ENCODE measurements at places on chromosomes 3 and 15.

DNA sequence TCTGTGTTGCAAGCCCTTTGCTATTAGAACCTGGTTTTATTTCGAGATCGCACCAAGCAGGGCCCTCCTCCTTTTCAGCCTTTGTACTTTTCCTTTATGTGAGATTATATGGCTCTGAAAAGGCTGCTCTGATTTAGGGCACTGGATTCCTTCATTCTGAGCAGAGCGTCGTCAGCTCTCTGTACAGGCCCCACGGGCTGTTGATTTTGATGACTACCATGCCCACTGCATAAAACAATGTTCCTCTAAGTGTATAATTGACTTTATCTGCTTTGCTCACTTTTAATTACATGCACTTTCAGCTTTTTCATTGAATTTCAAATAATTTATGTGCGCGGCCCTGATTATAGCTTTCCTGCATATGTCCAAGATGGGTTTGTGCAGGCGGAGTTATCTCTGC is 4.4 kb upstream of the PSMD6 start:
- DNase-seq: no peak

DNA sequence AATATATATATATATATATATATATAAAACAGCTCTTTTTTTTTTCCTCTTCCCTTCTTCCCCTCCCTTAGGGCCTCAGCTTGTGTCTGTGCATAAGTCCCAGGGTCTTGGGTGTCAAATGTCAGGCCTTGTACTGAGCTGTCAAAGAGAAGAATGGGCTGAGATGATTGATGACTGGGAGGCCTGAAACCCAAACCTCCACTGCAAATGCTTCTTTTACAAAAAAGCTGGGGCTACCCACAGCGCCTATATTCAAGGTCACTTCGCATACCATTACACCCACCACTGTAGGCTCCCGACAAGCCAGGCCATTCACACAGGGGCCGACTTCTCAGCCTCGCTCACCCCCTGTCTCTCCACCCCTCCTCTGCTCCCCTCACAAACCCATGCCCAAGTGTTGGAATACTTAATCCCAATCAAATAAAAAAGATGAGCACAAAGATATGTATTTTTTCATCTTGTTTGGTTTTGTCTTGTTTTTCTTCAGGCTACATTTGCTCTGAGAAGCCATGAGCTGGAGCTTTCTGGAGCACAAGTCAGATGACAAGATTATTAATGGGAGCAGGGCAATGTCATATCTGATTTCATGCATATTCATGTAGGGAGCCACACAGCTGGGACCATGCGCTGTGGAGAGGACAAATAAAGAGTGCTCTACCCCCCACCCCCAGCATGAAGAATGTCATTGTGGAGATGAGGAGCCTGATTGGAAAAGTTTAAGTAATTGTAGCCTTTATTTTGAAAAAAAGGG is 614.4 kb upstream of the NR2F2 start:
- DNase-seq: no peak

DNA sequence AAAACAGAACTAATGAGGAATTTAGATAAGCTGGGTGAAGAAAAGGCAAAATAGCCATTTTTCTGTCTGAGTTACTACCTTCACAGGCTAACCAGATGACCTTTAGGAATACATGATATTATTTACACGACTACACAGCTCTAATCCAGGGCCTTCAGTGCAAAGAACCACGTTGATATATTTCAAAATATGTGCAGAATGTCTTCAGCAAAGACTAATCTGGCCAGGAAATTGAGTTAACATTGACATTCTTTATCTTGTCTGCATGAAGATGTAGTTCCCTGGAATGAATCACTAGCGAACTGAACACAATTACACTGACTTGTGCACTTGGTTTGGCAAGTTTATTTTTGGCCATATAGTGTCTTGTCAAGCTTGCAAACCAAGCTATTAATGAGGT is 41.5 kb downstream of the PDHB start:
- no peak for DNase-seq

DNA sequence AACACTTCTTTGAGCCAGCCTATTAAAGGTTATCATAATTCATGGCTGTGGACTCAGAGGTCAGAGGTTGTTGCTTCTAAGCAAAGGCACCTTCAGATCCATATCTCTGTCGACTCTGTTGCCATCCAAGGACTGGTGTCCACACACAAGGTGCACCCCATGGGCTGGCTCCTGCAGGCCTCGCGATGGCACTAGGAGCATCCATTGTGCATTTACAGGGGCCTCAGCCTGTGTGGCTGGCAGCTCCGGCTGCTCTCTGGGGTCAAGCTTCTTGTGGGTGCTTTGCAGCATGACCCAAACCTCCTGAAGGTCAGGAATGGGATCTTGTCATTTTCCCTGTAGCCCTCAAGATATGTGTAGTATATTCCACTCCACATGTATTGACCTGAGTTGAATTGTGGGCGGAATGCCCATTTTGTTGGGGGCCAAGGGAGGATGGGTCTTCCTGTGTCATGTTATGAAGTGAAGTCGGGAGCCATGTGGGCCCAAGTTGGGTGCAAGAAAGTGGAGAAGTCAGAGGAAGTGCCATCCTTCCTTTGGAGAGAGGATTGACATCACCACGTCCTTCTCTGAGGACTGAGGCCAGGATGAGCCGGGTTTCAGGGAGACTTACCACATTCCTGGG is 43.9 kb downstream of the CHDH start:
- no peak for DNase-seq

- DNase-seq: no peak
These were observed 61.2 kb downstream of the ADAMTSL3 start for GRCh38 chr15:83714939-83715628.

- no peak for DNase-seq
These were observed 39.7 kb downstream of the STT3B start for GRCh38 chr3:31572236-31573004.

- no peak for DNase-seq
These were observed 27.8 kb downstream of the YEATS2 start for GRCh38 chr3:183725387-183725786.

DNA sequence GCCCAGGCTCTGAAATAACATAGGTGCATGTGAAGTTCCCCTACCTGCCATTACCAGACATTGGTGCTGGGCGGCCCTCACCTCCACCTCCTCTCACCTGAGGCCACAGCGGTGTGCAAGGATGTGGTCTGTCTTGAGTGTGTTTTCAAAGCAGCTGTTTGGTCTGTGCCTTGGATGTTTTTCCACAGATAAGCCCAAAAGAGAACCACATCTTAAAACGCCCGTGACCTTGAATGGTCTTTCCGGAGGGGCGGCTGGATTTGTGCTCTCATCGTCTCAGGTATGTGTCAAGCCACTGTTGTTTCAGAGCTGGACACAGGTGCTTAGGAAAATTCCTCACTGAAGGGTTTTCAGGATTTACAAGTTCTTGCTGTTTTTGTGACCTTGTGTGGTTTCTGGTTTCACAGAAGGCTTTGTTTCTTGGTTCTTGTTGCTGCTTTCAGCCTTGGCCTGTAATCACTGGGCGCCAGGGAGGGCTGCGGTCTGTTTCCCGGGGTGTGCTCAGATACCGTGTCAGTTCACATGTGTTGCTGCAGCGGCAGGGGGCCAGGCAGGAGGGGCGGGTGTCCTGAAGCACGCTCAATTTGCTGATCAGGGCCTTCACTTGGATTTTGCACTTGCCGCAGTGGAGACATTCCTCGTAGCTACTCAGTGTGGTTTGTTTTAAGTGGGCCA is 128.4 kb downstream of the IGF1R start:
- DNase-seq: no peak

DNA sequence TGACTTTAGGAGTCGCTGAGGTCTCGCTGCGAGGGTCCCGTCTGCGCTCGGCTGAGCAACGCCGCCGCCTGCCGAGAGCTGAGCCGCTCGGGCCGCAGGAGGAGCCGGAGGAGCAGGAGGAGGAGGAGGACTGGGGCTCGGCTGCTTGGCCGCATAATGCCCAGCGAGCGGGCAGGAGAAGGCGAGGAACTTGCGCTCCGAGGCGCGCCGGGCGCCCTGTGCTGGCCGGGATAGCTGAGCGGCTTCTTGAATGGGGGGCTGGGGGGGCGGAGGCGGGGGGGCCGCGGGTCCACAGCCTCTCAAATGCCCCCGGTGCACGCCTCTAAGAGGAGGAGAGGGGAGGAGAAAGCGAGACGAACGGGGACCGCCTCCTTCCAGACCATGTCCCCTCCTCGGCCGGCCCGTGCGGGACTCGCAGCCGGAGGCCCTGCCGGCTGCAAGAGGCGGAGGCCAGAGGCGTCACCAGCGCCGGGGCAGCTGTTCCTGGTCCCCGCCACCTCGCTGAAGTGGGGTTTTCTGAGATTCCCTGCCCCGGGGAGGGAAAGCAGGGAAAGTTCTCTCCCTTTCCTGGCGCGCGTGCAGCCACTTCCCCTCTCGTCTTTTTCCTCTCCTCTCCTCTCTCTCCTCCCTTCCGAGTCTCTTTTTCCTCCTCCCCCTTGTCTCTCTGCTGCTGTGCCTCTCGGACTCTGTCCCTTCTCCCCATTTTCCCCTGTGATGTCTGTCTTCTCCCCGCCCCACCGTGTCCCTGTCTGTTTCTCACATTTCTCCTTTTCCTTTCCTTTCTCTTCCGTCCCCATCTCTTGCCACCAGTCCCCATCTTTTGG is at the start of gene ADAMTS9:
ADAMTS9 (minus strand) TSS at position 220 of the 824 bp plus-strand sequence. CDS start 343 bp downstream, outside the sequence.
- DNase-seq: no peak

DNA sequence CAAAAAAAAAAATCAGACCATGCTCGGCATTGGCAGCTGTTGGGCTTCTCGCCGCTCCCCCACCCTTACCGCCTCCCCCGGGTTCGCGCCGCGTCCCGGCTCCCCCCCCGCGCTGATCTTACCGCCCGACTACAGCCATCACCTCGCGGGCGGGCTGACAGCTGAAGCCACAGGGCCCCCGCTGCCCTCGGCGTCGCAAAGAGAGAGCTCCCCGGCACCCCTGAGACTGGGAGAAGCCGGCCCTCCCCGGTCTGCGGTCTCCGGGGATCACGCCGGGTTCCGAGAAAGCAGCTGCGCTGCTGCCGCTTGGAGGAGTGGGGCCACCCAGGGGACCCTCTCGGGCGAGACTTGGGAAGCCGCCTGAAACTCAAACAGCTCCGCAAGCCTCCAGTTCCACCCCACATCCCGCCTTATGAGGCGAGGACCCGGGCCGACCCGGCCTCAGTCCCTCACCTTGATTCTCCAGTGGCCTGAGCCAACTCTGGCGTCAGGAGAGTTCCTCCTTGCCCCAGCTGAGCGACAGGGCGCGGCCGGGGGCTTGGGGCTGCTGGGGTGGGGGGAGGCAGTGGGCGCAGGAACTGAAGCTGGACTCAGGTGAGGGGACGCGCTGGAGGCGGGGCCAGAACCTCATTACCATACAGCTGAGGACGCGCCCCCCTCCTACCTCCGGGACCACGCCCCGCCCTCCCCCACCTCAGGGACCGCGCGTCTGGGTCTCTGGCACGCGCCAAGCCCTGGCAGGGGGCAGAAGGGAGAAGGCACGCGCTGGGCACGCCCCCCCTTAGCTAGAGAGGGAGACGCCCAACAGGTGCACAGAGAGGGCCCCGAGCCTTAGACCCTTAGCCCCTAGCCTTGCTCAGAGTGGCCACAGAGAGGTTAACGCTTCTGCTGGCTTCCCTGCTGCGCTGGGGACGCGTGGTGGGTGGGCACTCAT is 1.0 kb upstream of the DLL4 start:
- DNase-seq: peak; percentile 72

GRCh38 chr3:42996633-42997075 is 17.5 kb downstream of the GASK1A start:
- DNase-seq: no peak

DNA sequence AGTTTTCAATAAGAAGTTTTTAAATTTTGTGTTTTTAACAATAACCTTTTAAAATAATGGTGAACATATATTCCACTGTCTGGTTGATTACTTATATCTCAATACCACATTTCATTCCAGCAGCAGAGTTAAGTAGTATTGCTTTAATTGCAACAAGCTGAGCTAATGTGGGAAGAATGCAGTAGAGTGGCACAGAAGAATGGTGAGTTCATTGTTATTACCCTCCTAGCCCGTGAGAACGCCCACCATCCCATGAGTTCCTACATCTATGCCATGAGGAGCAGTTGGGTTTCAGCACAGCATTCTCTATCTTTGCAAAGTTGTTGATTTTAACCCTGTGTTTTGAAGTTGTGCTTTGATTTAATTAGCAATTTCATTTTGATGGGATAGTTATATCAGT is 17.8 kb upstream of the NR2E3 start:
- no peak for DNase-seq

DNA sequence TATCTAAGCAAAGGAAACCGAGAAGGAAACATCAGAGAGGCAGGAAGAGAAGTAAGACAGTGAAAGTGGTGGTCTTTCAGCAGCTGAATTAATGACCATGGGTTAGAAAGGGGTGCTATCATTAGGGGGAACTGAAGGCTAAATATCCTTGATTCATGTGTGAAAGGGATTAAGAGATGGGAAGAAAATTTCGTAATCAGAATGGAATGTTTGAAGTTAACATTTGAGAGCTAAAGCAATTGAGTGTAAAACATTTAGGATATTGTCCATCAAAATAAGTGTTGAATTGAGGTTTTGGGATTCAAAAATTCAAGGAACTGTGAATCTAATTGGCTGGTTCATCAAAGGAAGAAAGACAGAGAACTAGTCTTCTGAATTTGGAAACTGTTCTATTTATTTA is 4.1 kb upstream of the ECT2 start:
- DNase-seq: no peak

DNA sequence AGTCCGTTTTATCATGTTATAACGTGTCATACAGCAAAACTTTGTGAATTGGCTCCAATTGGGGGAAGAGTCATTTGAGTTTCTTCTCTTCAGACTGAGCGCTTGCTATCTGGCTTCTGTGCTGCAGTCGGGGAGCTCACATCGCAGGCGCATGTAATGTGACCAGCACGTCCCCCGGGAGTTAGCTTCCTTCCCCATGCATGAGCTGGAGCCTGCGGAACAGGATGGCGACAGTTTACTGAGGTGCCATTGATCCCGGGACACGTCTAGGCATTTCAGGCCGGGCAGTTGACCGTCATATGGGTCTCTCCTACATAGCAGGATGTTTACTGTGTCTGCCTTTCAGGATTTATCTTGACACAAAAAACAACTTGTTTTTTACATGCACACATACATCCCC is 44.8 kb downstream of the CMTM8 start:
- DNase-seq: no peak

GRCh38 chr3:131282379-131282778 is 99.2 kb upstream of the NUDT16 start:
- DNase-seq: no peak

- DNase-seq: no peak
These were observed 4.0 kb downstream of the GLYCTK start for GRCh38 chr3:52291508-52292181.

DNA sequence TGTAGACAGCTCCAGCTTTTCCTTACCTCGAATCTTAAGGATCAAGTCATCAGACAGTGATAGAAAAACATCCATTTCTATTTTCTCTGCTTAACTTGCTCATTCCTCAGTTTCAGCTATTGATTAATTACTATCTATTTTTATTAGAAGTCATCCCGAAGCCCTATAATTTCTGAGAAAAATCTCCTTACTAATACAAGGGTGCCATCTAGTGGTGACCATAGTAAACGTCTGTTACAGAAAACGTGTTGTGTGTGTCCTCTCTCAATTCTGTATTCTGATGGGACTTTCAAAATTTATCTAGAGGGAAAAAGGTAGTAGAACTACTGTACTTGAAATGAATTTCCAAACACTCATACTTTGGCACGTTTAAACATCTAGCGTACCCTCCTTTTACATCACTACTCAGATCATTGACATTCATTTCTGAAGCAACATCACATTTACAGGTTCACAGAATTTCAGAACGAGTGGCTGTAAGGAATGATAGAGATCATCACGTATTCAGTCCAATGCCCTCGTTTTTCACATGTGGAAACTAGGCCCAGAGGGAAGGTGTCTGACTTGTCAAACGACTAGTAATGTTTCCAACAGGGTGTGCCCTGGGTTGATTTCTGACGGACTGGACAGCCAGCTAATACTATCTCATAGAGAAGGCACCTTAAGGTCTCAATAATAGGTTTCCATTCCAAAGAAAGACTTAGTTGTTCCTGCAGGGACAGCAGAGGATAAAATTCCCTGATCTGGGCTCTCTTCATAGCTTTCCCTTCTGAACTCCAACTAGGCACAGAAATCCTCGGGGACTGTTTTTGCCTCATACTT is 25.6 kb downstream of the HACD2 start:
- DNase-seq: peak; percentile 41

Measured in NCI-H1092 treated with DMSO at 0.1 percent for 48 hours (cell line).